Activated naive CD4-positive, alpha-beta T cell treated with anti-CD3 and anti-CD28 coated beads for 36 hours (primary cell): ENCODE measurements at places on chromosomes 5 and 9.
A peak's percentile ranks its signal among the peaks of the same experiment; 100 is the strongest.

DNA sequence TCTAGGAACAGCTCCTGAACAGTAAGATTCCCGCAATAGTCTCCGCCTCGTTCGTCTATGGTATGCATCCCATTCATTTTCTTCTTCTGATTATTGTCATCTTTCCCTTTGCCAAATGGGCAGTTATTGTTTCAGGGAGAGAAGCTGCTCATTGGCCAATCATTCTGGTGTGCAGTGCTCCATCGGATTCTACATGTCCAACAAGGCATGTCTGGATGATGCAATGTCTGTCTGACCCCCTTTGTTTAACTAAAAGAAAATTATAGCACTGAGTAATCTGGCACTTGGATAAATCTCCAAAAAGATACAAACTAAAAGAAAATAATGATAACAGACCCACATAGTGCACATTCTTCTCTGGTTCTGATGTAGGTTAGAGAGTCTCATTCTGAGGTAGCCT lies 515.6 kb upstream of the DMAC1 start:
- DNase-seq: no peak

GRCh38 chr9:5442400-5443011 lies 4.8 kb upstream of the PLGRKT start:
- peak; percentile 61 for DNase-seq

DNA sequence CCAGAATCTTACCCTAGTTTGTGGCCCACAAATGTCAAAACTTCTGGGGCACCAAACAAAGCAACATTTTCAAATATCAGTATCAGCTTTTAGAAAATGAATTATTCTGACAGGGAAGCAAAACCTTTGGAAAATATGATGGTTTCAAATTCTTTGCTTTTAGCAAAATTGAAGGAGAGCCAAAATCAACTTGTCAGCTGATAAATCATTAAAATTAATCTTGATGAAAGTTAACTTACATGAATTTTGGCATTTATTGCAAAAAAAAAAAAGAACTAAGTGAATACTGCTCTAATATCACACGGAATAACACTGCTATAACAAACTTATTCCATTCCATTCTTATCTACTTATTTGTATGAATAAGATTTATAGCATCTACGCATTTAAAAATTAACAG lies 158.1 kb upstream of the TARS1 start:
- no peak for DNase-seq

- no peak for DNase-seq
Measured at GRCh38 chr9:97237311-97237786, 70.1 kb upstream of the CCDC180 start.

DNA sequence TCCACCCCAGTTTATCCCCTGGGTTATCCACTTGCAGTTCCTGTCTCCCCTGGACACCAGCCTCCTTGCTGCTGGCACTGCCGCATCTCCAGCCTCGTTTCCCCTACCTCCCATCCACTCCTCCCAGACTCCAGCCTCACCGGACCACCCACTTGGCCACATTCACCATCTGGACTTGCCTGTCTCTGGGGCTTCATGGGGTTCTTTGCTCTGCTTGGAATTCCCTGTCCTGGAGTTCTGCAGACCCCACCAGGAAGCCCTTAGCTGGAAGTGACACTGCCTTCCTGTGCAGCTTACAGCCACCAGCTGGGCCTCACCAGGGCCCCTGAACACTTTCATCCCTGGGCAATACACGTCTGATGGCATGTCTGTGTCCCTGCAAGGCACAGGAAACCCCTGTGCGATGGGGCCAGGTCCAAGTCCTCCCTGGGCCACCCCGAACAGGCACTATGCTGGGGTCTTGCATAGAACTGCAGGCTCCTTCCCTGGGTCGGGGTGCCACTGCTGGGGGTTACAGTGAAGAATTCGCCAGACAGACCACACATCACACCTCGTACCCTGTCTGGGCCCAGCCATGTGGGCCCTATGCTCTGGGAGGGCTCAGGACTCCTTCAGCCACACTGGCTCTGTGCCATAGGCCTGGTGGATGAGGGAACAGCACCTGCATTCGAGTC lies 3.0 kb downstream of the FLT4 start:
- DNase-seq: no peak

GRCh38 chr5:32984851-32985610 lies 273.9 kb downstream of the NPR3 start:
- no peak for DNase-seq

- no peak for DNase-seq
Measured at GRCh38 chr5:120509053-120509452, 45.0 kb downstream of the PRR16 start.

DNA sequence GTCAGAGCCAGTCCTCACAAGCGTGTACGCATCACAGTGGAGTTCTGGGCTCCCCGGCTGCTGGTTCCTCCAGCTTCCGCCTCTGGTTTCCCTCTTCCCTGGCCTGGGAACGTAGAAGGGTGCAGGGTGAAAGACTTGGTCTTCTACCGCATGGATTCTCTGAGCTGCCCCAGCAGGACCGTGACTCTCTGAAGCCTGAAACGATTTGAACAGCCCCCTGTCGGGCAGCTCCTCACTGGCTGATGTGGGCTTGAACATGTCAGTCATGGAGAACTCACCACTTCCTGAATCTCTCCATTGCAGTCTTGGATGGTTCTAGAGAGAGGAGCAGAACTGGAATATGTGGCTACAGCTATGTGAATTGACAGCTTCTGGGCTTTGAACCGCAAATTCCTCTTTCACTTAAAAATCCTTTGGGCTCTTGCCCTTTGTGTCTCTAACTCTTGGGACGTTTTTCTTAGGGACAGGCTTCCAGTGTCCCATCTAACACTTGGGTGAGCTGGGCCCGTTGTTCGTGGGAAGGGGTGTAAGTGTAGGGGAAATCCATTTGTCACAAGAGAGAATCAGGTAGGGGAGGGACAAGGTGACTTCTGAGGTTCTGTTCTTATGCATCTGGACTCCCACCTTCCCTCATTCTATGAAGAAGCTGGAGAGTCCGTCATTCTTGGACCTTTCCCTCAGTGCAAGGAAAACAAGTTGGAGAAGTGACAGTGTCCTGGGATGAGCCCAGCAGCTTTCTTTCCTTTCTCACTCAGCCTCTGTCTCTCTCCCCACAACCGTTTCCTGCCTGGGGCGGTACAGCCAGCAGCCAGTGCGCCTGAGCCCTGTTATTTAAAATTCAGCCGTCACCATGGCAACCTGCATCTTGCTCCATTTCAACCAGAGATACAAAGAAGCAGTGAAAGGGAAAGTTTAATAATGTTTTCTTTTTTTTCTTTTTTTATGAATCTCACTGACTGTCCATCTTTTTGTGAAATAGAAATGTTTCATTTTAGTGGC lies 84.7 kb downstream of the PTTG1 start:
- DNase-seq: peak; percentile 83

DNA sequence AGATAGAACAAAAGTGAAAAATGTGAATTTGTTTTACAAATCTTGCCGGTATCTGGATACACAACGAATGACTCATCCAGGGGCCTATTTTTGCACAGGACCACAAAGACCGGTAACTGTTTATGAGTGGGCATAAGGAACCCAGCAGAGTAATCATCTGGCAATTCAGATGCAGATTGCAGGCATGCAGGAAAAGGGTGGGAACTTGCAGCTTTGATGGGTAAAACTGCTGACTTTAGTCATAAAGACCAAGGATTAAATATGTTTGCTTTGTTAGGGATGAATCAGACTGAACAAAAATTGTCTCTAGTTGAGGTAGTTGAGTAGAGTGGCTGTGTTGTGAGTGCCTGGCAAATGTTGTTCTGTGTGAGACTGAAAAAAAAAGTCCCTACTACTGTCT lies 309.6 kb upstream of the CCNH start:
- no peak for DNase-seq

DNA sequence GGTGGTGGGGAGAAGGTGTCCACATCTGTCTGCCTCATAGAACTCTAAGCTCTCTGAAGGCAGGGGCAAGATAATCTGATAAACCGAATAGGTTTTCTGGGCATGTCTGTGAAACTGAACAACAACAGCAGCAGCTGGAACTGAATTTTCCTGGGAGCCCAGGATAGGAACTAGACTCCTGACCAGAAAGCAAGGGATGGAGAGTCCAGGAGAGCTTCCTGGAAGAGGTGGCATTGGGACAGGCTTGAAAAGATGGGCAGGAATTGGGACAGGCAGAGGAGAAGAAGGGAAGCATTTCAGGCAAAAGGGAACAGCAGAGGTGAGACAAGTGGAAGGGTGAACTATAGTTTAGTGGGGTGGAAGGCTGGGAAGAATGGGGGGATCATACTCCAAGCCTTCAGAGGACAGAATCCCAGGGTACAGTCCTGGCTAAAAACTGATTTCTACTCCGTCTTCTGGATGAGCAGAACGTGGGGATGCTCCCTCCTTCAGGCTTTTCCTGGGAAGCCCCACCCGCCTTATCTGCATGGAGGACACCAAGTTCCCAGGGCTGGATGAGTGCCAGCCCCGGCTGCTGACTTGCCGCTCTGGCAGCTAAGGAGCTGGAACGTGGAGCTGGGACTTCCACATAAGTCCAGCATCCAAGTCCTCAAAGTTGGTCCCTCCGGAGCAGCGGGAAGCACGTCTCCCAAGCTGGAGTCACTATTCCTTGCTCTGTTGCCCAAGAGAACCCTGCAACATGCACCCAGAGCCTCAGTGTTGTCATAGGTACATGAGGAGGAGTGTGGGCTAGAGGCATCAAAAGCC lies 13.9 kb upstream of the KIF12 start:
- no peak for DNase-seq

DNA sequence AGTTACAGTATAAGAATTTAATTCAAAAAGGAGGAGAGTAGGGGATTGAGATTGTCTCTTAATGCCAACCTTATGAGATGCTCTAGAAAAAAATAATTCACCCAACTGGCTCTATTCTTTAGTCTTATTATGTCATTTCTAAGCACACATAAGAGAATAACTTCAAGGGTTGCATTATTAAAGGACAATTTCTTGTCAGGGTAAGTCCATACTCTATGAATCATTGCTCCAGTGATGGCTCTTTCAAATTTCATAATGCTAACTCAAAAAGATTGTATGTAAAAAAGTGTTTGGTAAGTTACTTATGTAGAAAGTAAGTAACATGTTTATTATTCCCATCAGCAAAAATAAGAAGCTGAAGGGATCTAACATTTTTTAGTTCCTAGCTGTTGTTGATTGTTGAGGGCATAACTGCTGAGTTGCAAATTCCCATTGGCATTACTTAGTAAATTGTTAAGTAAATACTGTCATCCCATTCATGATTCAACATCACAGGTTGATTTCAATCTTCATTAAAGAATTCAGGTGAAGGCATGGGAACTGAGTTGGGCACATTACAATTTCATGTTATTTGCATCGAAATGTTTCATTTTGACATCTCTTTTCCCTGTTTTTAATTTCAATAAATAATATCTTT lies 28.6 kb downstream of the ALDH1A1 start:
- DNase-seq: no peak

GRCh38 chr5:125327676-125328075 lies 581.2 kb upstream of the ZNF608 start:
- no peak for DNase-seq

GRCh38 chr9:117643288-117643654 lies 60.9 kb upstream of the TLR4 start:
- no peak for DNase-seq

- DNase-seq: no peak
Measured at GRCh38 chr9:121486043-121486442, 13.6 kb downstream of the GGTA1 start.

GRCh38 chr9:121743441-121744001 lies 92.1 kb downstream of the DAB2IP start:
- DNase-seq: no peak

DNA sequence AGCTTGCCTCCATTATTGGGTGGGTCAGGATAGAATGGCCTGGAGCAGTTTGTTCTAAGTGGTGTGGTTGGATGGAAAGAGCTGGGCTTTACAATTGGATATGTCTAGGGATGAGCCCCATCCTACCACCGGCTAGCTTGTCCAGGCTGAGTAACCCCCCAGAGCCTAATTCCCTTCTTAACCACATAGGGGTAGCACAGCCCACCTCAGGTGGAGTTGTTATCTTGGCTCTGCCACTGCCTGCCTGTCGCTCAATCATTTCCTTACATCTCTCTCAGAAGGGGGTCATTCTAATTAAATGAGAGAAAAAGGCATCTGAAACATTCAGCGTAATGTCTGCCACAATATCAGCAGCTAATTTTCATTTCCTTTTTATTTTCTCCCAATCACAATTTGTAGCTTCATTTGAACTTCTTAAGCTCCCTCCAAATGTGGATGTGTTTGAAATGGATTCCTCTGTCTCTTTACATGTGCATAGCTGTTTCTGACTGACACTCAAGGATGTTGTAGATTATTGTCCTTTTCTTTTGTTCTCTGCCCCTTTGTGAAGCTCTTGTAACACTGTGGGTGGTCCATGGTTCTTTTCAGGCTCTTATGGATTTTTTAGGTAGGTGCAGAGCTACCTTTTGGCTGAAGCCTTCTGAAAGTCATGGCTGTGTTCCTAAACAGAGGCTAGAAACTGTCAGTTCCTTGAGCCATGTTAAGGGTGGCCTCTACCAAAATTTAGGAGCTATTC lies 383.1 kb upstream of the KLF4 start:
- DNase-seq: no peak

- peak; percentile 4 for DNase-seq
Measured at GRCh38 chr9:134061688-134062371, 6.0 kb downstream of the BRD3 start.

DNA sequence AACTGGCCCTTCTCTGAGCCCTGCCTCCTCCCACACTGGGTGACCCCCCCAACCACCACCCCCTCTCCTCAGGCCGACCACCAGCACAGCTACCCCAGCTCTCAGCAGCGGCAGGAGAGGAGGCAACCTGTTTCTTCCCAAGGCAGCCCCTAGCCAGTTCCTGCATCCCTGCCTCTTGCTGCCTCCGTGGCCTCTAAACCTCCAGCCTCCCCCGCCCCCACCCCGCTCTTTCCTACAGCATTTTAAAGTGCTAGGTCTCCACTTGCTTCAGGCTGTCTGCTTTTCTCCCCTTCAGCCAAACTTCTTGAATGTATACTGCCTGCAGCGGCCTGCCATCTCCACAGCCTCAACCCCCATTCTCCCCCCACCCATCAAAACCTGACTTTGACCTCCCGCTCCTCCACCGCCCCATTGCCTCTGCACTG lies 135.6 kb downstream of the DAB2IP start:
- DNase-seq: no peak

DNA sequence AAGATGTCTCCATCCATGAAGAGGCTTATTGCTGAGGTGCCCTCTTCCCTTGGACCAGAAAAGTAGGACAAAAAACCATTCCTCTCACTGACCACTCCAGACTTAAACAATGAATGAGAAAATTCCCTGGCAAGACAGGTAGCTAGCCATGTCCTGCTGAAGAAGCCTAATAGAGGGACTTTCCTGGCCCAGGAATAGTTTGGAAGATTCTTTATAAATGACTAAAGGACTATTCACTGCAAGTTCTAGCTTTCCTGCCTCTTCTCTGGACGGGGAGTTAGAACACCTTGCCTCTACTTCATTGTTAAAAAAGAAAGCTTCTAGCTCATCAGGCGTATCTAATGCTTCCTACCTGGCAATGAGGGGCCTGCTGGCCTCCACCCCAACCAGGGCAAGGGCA lies 153.6 kb downstream of the NR3C1 start:
- no peak for DNase-seq

DNA sequence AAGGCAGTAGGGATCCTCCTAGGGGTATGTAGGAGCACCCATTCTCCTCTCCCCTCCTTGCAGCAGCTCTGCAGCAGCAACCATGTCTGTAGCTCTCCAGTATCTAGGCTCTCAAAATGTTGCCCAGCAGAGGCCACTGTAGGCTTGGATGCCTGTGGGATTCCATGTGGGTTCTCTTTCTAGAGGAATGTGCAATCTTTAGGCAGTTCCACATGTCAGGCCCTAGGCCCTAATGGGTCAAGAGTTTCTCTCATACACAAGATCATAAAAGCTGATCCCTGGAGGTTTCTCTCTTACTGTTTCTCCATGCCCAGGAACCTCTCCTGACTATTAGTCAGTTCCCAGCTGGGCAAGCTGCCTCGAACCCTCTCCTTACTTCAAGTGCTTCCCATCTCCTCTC lies 215.8 kb downstream of the FRMD3 start:
- no peak for DNase-seq
